SHP77 (cell line): ENCODE measurements at places on chromosomes 11 and 22.

GRCh38 chr22:38964989-38965388, 7.6 kb downstream of the APOBEC3A start:
- DNase-seq: no peak

GRCh38 chr11:35061516-35062440, 77.2 kb upstream of the CD44 start:
- DNase-seq: no peak

DNA sequence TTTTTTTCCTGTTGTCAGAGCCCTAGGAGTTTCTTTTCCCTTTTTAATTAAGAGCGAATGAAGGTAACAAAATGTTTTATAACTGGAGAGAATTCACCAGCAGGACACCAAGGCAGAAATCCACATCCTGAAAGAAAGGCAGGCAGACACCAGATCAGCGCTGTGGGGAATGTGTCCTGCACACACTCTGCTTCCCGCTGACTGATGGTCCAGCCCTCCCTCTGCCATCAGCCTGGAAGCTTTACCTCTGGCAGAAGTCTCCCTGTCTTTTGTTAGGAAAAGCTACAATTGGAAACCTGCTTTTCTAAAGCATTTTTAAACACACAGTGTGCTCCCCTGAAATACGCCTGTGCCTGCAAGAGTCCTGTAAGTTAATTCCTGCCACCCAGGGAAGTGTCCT, 638.5 kb downstream of the NTM start:
- DNase-seq: no peak

GRCh38 chr11:67309166-67309565, 5.8 kb downstream of the SSH3 start:
- DNase-seq: no peak

GRCh38 chr11:108960501-108960900, 295.6 kb downstream of the DDX10 start:
- no peak for DNase-seq

DNA sequence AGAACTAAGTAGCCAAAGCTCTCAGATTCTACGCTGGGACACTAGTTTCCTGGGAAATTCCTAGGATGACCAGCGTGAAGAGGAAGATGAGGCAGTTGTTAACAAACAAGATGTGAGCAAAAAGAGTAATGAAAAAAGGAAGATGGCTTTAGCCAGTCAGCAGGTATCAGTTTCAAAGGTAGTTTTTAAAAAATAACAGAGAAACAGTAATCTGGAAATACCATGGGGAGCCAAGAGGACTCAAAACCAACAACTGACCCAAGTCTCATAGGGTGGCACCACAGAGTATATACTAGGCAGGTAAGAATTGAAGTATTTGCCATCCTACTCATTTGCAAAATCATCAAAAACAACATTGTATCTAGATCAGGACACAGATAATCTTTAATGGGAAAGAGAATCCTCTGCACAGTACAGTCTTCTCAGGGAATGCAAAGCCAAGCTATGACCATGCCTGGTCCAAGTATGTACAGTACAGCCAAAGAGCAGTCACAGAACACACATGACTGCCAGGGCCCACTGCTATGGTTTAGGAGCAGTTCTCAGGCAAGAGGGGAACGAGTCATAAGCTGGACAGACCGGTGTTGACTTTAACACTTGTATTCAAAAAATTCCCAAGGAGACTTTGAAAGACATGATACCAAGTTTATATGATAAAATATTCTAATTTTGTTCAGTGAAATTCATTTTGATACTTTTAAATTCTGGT, 20.6 kb downstream of the MSANTD4 start:
- no peak for DNase-seq

DNA sequence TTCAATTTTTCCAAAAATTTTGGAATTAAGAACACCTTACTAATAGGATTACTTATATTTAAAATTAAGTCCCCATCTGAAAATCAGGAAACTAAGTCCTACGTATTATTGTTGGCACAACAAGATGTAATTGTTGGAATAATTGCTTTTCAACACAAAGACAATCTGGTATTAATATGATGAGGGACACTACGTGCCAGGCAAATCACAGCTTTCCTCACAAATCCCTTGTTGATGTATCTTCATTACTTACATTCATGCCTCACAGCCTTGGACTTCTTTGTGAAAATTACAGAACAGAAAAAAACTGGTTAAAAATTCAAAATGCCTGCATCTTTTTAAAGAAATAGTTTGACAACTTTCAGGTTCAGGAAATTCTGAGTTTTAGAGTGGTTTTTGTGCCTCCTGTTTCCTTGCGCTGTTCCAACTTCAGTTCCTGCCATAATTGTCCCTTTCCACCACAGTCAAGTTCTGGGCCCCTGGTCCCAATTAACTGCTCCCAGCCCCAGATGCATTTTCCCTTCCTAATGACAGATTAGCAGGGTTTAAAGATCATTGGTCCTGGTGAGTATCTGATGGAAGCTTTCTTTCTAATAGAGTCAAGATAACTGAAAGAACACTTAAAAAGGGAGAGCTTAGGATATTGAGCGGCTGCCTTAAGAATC, 23.3 kb upstream of the CCDC34 start:
- no peak for DNase-seq

DNA sequence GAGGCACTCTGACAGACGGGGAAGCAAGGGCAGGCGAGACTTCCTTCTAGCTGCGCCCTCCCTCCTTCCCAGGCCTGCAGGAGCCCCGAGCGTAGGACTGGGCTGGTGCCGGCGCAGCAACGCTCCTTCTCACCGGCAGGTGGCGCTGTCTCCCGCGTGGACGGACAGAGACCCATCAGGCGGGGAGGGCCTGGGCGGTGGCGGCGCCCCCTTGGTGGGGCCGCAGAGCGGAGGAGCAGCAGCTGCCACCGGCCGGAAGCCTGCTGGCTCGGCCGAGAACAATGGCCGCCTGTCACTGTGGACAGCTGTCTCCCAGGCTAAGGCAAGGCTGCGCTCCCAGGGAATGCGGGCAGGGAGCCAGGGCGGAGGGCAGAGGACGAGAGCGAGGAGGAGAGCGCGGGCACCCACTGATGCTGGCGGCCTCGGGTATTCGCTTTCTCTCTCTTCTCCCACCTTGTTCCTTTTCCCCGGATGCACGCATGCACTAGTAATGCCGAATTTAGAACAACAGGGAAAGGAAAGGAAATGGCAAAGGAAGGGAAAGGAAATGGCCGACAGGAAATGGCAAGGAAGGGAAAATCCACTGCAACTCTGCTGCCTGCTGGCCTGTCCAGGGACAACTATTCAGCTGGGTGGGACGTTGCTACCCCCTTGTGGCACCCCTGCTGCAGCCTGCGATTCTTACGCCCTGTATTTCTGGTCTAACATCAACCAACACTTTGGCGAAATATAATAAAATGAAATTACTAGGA, 14.4 kb downstream of the PPM1F start:
- peak; percentile 86 for DNase-seq

GRCh38 chr11:121446752-121447156, 5.4 kb upstream of the SORL1 start:
- no peak for DNase-seq

DNA sequence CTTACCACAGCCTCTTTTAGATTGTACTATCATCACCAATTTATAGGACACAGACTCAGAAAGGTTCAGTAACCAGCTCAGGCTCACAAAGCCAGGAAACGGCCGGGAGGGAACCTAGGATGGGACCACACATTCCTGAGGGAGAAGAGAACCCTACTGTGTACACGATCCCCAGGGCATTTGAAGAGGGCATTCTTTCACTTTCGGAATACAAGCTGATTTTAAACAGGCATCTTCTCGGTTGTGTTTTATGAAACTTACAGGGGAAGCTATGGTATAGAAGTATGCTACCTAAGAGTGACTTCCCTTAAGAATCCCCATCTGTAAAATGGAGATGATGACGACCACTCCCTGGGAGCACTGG, 19.0 kb downstream of the SMCO4 start:
- no peak for DNase-seq

DNA sequence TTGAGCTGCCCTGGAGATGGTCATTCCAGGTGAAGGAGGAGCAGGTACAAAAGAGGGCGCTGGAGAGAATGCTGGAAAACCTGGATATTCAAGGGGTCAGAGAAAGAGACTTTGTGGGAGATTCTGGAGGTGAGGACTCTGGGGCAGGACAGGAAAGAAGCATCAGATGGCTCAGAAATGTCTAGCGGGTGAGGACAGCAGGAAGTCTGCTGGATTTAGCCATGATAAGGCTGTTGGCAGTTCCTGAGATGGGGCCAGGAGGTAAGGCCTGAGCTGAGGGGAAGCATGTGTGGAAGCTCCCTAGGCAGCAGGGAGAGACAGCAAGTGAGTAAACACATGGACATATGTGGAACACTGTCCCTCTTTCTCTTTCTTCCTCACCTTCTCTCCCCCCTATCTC, 1.5 kb downstream of the UPB1 start:
- DNase-seq: no peak

DNA sequence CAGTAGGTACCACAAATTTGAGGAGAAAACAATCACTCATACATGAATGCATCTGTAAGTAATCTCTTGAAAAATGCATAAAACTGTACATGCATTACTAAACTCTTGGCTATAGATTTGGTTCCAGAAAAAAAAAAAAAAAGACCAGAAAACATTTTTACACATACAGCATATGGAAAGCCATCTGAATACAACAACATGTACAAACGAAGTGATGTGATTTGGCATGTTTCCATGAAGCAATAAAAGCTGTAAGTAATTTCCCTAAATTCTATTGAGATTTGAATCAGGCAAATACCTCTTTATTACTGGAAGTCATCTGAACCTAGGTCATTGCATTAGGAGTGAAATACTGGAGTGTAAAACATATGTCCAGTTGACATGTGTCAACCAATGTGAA, 31.9 kb upstream of the ZC3H12C start:
- DNase-seq: no peak

GRCh38 chr22:26002456-26002855, 166.8 kb upstream of the SEZ6L start:
- no peak for DNase-seq

DNA sequence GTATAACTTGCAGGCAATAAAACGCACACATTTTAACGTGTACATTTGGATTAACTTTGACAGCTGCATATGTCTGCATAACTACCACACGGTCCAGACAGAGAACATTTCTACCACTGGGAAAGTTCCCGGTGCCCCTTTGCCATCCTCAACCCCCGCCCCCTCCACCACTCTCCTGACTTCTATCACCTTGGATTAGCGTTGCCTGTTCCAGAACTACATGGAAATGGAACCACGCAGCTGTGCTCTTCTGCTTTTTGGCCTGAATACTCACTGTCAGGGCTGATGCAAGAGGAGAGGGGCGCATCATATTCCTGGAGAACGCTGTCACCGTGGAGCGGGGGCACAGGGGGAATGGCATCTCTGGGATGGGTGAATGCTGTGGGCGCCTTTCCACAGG, 62.1 kb downstream of the LRP5 start:
- no peak for DNase-seq
